HS-27A (cell line): ENCODE measurements at places on chromosomes 1 and 21.

DNA sequence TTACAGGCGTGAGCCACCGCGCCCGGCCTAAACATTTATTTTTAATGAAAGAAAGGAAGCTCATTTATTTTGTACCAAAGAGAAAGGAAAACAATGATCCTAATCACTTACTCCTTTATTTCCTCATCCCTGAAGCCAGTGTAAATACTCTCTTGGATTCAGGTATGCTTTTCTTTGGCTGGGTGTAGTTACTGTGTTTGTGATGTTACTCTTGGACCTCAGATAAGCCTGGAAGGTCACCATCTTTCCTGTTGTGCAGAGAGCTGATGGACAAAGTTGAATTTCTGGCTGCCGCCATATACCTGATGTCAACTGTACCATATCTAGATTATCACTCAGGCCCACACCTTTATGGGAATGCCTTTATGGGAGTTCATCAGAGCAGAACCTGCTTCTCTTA is 35.4 kb upstream of the FOXE3 start:
- DNase-seq: no peak

DNA sequence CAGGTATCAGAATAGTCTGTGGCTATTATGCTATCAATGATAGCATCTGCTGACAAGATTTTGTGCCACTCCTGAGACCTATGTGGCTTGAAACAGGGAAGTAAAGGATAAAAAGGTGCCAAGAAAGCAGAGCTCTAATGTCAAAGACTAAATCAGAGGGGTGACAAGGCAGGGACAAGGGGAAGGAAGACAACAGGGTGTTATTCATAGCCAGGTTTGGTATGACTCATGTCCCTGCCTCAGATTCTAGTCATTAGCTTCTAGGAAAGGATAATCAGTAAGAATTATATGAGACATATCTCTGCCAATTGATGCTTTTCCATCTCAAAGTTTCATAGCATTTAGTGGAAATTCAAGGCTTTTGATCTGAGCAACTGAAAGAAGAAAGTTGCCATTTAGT is 31.8 kb upstream of the PLD5 start:
- no peak for DNase-seq

DNA sequence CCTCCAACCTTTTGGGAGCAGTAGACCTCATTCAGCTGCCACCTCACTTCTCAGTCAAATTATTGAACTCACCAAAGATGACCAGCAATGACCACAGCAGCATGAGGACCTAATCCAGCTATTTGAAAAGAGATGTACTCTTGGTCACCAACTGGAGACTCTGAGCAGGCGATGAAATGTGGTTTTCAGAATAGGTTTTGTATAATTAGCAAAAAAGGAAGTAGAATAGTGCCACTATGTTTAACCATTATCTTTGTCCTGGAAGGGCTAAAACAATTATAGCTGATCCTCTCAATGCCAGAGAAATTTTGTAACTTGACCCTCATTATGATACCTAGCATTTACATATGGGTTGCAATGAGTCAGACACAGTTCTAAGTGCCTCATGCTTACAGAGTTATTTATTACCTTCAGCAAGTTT is at the start of gene FCRL2:
FCRL2 (minus strand) TSS at position 162 of the 421 bp plus-strand sequence; CDS start at position 103, 59 bp downstream.
- no peak for DNase-seq

DNA sequence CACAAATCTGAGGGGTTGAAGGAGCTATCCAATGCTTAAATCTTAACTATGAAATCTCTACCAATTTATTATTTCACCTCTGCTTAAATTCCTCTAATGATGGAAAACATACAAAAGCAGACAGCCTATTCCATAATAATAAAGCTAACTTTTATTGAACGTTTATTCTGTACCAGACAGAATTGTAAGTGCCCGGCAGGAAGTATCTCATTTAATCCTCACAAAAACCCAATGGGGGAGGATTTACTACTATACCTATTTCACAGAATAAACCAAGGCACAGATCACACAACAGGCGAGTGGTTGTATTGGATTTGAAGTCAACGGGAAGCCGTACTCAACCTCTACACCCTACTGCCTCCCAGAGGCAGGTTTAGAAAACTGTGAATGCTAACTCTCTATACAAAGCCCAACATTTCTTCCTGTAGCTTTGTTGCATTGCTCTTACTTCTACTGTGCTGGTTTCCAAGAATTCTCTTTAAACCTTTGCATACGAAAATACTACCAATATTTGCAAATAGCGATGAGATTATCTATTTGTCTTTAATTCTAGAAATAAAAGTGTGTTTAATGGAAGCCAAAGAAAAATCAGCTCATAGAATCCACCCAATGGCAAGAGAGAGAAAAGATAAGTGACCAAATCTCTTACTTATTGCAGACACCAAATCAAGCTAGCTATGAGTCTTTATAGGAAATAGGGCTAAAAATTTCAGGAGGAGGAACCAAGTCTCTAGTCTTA is 33.5 kb upstream of the C1orf53 start:
- peak; percentile 23 for DNase-seq

DNA sequence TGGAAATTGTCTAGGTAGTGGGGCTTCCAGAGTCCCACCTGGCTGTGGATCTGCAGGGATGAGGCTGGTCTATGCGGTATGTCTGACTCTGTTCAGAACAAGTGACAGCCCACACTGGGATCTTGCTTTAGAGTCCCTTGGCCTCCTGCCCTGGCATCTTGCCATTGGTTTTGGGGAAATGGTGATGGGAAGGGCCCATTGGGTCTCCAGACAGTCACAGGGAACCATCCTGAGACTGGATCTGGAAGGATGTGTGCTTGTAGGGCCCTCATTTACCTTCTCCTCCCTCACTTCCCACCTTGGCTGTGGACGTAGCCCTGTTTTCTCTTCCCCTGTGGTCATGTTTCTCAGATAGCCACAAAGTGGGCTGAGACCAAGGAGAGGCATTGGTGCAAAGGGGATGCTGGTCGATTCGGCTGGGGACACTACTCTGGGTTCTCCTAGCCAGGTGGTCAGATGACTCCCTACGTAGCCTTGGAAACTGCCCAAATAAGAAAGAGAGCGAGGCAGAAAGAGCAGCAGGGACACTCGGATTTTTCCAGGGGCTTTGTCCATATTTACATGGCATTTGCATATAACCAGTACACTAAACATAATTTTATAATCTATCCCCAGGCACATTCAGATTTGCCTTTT is 15.1 kb downstream of the SOX13 start:
- no peak for DNase-seq

GRCh38 chr1:171966426-171967220 is 125.3 kb downstream of the DNM3 start:
- no peak for DNase-seq

DNA sequence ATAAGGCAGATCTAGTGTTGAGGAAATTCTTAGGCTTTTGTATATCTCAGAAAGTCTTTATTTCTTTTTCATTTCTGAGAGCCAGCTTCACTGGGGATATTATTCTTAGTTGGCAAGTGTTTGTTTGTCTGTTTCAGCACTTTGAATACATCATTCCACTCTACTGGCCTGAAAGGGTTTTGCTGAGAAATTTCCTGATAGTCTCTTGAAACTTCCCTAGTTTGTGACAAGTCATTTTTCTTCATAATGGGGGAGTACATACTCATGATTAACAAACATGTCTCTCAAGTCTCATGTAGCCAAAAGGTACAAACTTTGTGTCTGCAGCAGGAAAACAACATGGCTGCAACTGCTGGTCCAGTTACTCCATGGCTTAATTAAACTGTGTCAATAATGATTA is 6.3 kb upstream of the KRTAP26-1 start:
- no peak for DNase-seq

DNA sequence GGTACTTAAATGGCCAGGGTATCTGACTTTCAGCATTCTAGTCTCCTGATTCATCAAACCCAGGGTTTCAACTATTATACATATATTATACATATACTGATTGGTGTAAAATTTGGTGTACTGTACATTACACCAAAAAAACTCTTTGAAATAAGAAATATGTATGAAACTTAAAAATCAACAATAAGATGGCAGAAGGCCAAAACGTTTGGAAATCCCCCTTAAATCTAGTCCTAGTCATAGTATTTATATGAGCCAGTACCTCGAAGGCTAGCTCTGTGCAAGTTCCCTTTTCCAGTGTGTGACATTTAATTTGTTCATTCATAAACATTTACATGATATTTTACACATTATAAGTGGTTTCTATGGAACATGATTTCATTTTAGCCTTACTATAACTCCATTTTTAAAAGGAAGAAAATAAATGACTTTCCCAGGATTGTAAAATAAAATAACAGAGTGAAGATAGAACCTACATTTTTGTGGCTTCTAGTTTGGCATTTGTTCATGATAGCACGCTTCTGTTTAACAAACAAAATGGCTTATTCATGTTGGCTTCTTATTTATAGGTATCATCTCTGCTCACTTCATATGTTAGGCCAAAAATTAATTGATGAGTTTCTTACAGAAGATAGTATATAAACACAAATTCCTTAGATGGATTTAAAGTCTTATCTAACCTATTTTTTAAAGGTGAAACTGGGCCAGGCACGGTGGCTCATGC is 18.8 kb upstream of the ZNF281 start:
- DNase-seq: peak; percentile 52

DNA sequence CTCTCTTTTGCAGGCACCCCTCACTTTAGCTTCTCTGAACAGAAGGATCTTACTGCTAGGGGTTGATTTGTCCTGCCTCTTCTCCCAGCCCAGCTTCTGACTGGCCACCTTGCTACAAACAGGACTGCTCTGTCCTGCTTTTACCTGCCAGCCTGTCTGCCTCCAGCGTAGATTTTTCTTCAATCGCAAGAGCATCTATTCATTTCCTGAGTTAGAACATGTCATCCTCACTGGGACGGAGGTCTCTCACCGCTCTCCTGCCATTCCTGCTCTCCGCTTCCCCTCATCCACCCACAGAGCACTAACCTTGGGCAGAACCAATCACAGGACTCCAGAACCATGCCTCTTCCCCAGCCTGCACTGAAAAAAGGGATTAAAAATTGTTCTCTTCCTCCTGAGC is 3.5 kb upstream of the ATP1B1 start:
- DNase-seq: no peak

DNA sequence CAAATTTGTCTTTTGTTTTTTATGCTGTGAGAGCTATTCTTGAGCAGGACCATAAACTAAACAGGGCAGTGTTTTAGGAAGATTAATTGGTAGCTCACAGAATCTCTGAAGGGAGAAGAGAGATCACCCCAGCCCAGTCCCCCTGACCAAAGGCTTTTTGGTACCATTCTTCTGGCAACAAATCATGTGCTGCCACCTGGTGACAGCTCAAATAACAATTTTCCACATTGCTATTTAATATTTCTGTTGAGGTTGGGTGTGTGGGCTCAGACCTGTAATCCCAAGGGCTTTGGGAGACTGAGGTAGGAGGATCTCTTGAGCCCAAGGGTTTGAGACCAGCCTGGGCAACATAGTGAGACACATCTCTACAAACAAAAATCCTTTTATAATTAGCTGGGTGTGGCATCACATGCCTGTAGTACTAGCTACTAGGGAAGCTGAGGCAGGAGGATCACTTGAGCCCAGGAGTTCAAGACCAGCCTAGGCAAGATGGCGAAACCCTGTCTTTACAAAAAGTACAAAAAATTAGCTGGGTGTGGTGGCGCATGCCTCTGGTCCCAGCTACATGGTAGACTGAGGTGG is 2.2 kb upstream of the TESK2 start:
- DNase-seq: no peak

DNA sequence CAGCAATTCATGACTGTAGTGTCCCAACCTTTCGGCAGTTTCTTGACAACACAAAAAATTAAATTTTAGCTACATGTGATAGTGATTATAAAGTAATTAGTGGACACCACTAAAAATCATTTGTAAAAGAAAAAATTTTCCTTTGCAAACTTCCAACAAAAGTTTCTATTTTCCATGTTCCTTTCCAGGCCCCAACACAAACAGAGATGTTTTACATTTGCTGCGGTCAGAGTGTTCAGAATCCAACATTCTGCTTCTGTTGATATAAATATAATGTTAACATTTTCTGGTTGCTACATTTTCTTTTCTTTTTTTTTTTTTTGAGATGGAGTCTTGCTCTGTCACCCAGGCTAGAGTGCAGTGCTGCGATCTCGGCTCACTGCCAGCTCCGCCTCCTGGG is 54.9 kb upstream of the WLS start:
- no peak for DNase-seq

GRCh38 chr1:201277441-201277840 is 5.9 kb upstream of the PKP1 start:
- no peak for DNase-seq

GRCh38 chr21:46421756-46422555 is 36.7 kb upstream of the DIP2A start:
- DNase-seq: no peak

- no peak for DNase-seq
Measured at GRCh38 chr1:29227511-29227910, 3.2 kb downstream of the MECR start.

GRCh38 chr1:11774753-11775152 is 12.8 kb downstream of the C1orf167 start:
- DNase-seq: no peak

- DNase-seq: no peak
Measured at GRCh38 chr1:10637834-10638558, 158.4 kb downstream of the CASZ1 start.

- DNase-seq: no peak
Measured at GRCh38 chr1:187763976-187764375, 935.2 kb downstream of the PLA2G4A start.

DNA sequence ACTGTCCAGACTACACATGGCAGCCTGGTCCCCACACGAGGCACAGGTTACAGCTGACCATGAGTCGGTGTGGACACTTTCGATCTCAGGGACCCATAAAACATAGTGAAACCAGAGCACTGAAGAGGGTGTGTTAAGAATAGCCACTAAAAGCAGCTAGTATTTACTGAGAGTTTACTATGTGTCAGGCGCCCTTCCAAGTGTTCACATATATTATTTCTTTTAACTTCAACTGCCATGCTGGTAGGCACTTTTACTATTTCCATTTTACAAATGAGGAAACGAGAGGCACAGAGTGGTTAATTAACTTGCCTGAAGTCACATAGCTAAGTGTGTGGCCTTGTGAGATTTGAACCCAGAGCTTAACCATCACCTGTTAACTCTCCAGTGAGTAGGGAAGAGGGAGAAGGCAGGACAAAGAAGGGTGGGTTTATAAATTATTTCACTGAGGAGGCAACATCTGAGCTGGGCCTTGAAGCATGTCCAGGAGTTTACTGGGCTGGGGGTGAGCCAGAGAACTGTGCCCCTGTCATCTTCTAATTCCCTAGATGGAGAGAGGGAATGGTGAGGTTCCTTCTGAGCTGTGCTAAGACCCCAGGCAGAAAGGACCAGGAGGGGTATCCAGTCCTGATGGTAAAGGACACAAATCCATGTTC is 20.7 kb downstream of the ABCA4 start:
- DNase-seq: no peak
